Effector memory CD4-positive, alpha-beta T cell (primary cell): ENCODE measurements at places on chromosomes 5 and 9.

DNA sequence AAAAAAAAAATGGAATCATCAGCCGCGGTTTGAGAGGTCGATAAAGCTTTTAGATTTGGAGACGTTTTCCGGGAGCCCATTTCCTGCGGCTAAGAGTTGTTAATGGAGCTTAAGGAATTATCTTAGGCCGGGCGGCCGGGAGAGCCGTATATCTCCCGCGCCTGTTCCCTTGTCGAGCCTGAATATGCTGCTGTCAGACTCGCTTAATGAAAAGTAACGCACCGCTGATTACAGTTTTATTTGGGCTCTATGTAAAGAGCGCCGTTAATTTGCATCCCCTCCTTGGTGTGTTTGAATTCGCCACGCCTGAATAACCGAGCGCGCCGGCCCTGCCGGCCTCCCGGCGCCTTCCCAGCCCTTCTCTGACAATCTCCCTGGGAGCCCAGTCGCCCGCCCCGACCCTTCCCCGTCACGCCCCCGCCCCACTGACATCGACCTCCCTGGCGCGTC, 7.9 kb downstream of the IRX4 start:
- no peak overlapping the region for H3K4me3 ChIP-seq
- no peak overlapping the region for H3K27ac ChIP-seq
- H3K36me3 ChIP-seq: no peaks in the 10 kb centered on the region

- H3K27ac ChIP-seq: no peak overlapping the region
- no peaks in the 10 kb centered on the region for H3K36me3 ChIP-seq
- no peak overlapping the region for H3K4me3 ChIP-seq
- no peaks in the 10 kb centered on the region for H3K4me1 ChIP-seq
- H3K27me3 ChIP-seq: no peaks in the 10 kb centered on the region
- DNase-seq: no peak
These were observed 110.0 kb downstream of the ISOC1 start for GRCh38 chr5:129204525-129204924.

DNA sequence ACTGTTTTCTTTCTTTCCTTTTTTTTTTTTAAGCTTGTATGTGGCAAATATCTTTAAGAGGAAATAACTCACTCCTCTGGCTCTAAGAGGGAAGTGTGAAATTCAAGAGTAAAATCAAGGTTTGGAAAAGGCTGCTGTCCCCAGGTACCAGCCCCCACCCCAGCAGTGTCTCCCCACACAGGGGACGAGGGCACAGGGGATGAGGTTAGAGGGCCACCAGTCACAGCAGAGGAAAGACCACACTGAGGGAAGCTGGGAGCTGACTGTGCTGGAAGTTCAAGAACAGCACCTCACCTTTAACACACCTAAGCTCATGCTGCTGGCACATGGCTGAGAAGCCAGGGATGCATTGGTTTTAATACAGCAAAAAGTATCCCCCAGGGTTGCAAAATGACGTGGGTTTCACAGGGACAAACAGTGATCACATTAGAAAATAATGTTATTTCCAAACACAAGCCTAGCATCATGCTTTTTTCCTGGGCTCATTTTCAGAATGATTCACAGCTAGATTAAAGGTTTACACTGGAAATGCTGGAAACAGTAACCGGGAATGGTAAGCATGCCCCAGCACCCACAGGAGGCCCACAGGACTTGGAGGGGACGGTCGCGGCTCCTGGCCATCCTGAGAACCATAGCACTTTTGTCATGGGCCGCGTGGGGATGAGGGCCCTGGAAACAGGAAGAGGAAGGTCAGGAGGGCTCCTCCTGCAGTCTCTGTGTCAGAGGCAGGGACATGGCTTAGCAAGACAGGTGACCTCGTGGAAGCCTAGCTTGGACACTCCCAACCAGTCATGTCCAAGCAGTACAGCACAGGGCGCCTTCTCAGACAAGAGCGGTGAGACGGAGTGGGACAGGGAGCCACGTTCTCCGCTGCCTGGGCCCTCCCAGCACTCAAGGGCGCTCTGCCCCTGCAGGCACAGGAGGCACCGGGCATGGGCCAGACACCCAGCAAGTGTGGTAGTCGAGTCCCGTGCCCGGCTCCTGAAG, 6.9 kb downstream of the LPCAT1 start:
- peaks cover 6% of the 10 kb centered on the region for H3K4me1 ChIP-seq
- DNase-seq: no peak
- no peaks in the 10 kb centered on the region for H3K27me3 ChIP-seq

DNA sequence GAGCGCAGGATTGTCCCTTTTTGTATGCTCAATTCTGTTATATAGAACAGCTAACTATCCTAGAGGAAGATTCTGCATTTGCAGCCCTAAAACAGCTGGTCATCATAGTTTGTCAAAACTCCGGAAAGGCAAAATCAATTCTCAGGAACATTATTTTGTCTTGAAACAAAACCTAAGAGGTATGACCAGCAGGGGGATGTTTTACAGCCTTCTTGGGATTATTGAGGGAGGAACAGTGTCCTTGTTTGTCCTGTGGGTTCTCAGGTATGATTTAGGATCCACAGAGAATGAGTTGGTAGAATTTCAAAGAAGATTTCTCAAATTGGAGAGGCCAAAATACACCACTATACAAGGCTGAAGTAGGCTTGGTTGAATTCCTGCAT, 136.4 kb downstream of the ZSWIM6 start:
- no peaks in the 10 kb centered on the region for H3K27me3 ChIP-seq
- no peak for DNase-seq
- no peaks in the 10 kb centered on the region for H3K4me1 ChIP-seq
- H3K4me3 ChIP-seq: no peak overlapping the region
- H3K36me3 ChIP-seq: no peaks in the 10 kb centered on the region
- H3K27ac ChIP-seq: no peak overlapping the region

DNA sequence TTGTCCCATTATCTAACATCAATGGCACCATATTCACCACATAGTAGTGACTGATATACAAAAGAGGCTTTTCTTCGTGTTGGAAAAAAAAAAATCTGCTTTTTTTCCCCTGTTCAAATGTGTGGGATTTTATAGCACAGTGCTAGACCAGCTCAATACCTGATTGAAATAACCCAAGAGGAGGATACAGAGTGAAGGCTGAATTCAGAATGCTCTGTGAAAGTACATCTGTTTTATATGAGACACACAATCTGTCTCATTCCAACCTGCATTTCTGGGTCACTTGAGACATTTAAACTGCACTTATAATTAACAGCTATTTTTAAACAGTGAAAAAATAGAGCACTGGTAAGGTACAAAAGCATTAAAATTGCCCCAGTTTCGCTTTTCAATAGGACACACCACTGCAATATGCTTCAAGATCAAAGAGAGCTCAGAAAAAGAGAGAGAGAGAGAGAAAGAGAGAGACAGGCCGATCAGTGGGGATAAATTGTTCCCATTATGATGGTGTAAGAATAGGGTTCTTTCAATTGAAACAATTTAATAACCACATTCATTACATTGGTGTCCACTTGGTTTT, 179.3 kb downstream of the NR2F1-AS1 start:
- H3K4me3 ChIP-seq: no peak overlapping the region
- DNase-seq: no peak
- H3K27me3 ChIP-seq: peaks cover 3% of the 10 kb centered on the region
- no peak overlapping the region for H3K27ac ChIP-seq
